ENCODE measurements at places on chromosomes 12 and 14. TPM values are rescaled to one million over a fixed set of nuclear protein-coding genes. Genes with fewer than 3 reads are reported as not detected.

The PLEKHA5 gene
- 5.5 TPM for total RNA-seq

The MAPK1IP1L gene
- 87.1 TPM for total RNA-seq

The ASIC1 gene
- total RNA-seq = 33.3 TPM

The NTS gene
- total RNA-seq = not detected

DNA sequence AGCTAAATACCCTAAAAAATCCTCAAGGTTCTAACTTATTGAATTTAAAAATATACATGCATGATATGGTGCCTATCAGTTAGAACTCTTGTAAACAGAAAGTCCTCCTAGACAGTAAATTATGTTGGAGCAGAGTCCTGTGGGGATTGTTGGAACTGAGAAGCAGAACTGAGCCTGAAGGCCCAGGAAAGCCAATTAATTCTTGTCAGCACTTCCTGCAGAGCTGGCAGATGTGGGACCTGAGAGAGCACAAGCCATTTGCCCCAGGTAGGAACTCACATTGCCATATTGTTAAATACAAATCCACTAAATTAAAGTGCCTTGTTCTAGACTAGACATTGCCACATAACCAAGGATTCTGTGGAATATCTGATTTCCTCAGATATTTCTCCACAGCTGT, 117.1 kb downstream of the RTN1 start:
- DNase-seq = no peak

DNA sequence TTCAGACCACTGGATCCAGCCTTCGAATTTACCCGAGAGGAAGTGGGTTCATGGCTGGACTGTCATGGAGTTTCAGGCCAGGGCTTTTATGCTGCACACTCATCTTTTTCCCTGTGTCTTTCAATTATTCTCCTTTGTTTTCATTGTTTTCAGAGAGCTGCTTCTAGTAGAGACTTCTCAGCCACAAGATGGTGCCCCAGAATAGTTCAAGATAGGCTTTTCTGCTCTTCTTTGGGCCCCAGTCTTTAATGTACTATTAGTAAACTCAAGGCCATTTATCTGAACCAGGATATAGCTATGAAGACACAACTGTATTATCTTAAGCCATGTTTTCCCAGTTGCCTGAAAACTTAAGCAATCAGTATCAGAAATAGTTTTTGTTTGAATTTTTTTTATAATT, 30.4 kb upstream of the PSMA6 start:
- no peak for DNase-seq

The PAH gene
- total RNA-seq = not detected

The RFX4 gene
- not detected for total RNA-seq

The TAS2R30 gene
- 3.1 TPM for total RNA-seq

Measured in activated naive CD8-positive, alpha-beta T cell treated with anti-CD3 and anti-CD28 coated beads, Interleukin-2, amount 10 ng/mL, durations not matched to agents 7 days and 5 days (primary cell).